ENCODE measurements at places on chromosomes 16 and 17.

- peak; percentile 8 for DNase-seq
These were observed 118.4 kb upstream of the HSBP1 start for GRCh38 chr16:83689385-83689831.

- no peak for DNase-seq
These were observed at the start of gene CD300LG for GRCh38 chr17:43846963-43847371. CD300LG (plus strand) TSS chr17:43847176; CDS start chr17:43847217, 41 bp downstream.

- DNase-seq = no peak
These were observed 5.1 kb downstream of the MVP start for GRCh38 chr16:29825145-29826044.

GRCh38 chr17:78734793-78735641 is 47.1 kb downstream of the CYTH1 start:
- no peak for DNase-seq
